ENCODE measurements at places on chromosomes 5 and 9.
A peak's percentile ranks its signal among the peaks of the same experiment; 100 is the strongest.

DNA sequence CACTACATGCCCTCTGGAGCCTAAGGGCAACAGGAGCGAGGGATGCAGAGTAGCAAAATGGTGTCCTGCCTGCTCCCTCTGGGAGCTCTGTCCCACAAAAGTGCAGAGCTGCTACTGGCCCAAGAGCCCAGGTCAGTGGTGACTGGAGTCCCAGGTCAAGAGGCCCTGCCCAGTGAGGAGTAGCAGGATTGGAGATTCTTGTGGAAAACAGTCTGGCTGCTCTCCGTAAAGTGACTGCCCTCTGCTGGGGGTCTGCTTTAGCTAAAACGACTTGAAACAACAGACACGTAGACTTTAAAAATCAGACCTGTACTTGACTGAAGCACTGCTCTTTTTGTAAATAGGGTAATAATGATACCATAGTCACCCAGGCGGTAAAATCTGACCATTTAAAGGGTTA, 917.0 kb downstream of the MAT2B start:
- DNase-seq = no peak

- no peak for DNase-seq
Observed at GRCh38 chr5:1564182-1564748, 40.5 kb upstream of the LPCAT1 start.

DNA sequence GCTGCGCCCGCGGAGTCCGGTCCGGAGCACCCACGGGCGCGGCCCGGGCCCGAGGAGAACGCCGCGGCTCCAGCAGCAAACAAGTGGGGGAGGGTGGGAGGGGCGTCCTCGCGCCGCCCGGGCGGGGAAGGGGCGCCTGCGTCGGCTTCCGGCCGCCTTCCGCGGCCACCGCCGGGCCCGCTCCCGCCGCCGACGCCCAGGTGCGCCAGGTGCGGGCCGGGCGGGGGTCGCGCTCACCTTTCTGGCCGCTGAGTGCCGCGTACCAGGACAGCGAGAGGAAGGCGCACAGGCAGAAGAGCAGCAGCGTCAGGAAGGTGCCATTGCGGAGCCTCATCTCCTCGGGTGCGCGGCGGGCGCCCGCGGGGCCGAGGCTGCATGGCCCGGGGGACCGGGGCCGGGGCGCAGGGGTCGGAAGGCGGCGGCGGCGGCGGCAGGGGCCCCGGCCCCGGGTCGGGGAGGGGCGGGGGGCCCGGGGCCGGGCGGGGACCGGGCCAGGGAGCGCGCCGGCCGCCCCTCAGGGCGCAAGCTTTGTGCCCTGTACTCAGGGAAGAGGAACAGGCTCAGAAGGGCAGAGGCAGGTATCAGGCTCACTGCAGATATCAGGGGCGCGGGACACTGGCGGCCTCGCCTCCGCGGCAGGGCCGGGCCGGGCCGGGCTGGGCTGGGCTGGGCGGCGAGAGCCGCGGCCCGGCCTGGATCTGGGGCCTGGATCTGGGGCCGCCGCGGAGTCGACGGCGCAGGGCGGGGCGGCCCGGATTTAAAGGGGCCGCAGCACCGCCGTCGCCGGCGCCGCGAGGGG, at the start of gene MGAT4B:
Gene MGAT4B, minus strand, starts transcription at position 617 of the 799 bp plus-strand sequence. Its CDS starts 283 bp downstream, at position 334.
- DNase-seq = peak; percentile 55

DNA sequence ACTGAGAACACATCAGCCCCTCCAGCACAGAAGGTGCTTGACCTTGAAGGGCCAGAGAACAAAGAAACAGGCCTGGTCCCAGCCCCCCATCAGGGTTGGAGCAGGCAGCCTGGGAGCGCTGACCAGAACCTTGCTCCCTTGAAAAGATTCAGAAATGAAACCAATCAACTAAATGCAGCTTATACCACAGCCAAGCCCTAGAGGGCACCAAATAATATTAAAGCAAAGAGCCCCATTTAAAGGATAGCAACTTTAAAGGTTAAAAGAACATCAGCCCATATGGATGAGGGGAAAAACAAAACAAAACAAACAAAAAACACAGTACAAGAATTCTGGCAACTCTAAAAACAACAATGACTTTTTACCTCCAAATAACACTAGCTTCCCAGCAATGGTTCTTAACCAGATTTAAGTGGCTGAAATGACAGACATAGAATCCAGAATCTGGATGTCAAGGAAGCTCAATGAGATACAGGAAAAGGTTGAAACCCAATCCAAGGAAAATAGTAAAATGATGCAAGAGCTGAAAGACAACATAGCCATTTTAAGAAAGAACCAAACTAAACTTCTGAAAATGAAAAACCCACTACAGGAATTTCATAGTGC, 471.9 kb downstream of the MTRR start:
- DNase-seq = no peak

GRCh38 chr9:134537951-134538641, 103.5 kb upstream of the COL5A1 start:
- no peak for DNase-seq

GRCh38 chr5:141618030-141618803, 583 bp downstream of the DIAPH1 start:
- peak; percentile 32 for DNase-seq

GRCh38 chr9:125743682-125744428, 3.3 kb upstream of the PBX3 start:
- no peak for DNase-seq

GRCh38 chr5:158538506-158539074, 561.1 kb downstream of the EBF1 start:
- peak; percentile 21 for DNase-seq

All from CD8-positive, alpha-beta T cell (primary cell).